ENCODE measurements at places on chromosomes 13 and 19. TPM values are rescaled to one million over a fixed set of nuclear protein-coding genes. Genes with fewer than 3 reads are reported as not detected.
A peak's percentile ranks its signal among the peaks of the same experiment; 100 is the strongest.

DNM2 gene
- 157 TPM for total RNA-seq

DNA sequence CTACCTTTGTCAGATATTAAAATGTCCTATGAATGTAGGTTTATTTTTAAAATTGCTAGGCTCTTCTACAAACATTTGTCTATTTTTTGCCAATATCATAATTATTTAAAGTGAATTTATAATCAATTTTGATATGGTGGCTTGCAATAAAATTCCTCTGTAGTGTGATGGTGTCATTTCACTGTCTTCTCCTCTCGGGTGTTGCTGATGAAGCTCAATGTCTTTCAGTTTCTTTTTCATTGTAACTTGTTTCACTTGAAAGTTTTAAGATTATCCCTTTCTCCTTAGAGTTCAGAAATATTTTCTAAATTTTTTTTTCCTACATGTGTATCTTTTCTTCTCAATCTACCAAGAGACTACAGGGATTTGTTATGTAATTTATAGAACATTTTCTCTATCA, 267.1 kb upstream of the EDNRB start:
- DNase-seq, result no peak
- no peaks in the 10 kb centered on the region for H3K36me3 ChIP-seq
- H3K27ac ChIP-seq, result no peak overlapping the region
- H3K4me1 ChIP-seq, result peaks cover 2% of the 10 kb centered on the region
- H3K4me3 ChIP-seq, result no peak overlapping the region

DNA sequence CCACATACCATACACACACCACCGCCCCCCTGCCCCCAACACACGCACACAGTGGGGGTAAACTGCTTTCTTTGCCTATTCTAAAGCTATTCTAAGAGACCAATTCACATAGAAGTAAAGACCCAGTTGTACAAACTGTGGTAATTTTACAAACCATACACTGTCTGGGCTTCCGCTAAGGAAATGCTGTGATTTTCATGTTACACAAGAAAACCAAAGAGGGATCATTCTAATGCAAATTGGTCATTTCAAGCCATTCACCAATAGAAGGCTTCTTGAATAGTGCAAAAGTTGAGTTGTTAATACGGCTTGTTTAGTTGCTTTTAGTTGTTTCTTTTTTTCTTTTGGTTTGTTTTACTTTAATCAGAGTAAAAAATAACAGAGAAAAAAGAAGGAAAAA, 202.8 kb downstream of the EFNB2 start:
- H3K27me3 ChIP-seq, result no peaks in the 10 kb centered on the region
- no peak overlapping the region for H3K4me3 ChIP-seq
- H3K36me3 ChIP-seq, result no peaks in the 10 kb centered on the region
- H3K27ac ChIP-seq, result no peak overlapping the region

- no peaks in the 10 kb centered on the region for H3K4me1 ChIP-seq
- H3K27me3 ChIP-seq, result no peaks in the 10 kb centered on the region
- no peak for DNase-seq
- H3K4me3 ChIP-seq, result no peak overlapping the region
Observed at GRCh38 chr19:54325194-54325621, 12.2 kb upstream of the LILRA5 start.

- H3K27ac ChIP-seq, result no peak overlapping the region
- no peak for DNase-seq
- peaks cover 6% of the 10 kb centered on the region for H3K36me3 ChIP-seq
- peaks cover 30% of the 10 kb centered on the region for H3K4me1 ChIP-seq
- H3K27me3 ChIP-seq, result no peaks in the 10 kb centered on the region
Observed at GRCh38 chr19:31340042-31341025, 8.9 kb downstream of the TSHZ3 start.

- H3K4me3 ChIP-seq, result no peak overlapping the region
- no peak for DNase-seq
- no peaks in the 10 kb centered on the region for H3K27me3 ChIP-seq
- no peak overlapping the region for H3K27ac ChIP-seq
- peaks cover 13% of the 10 kb centered on the region for H3K4me1 ChIP-seq
- H3K36me3 ChIP-seq, result peaks cover 46% of the 10 kb centered on the region
Observed at GRCh38 chr19:56597696-56598095, 2.6 kb downstream of the ZNF71 start.

DNA sequence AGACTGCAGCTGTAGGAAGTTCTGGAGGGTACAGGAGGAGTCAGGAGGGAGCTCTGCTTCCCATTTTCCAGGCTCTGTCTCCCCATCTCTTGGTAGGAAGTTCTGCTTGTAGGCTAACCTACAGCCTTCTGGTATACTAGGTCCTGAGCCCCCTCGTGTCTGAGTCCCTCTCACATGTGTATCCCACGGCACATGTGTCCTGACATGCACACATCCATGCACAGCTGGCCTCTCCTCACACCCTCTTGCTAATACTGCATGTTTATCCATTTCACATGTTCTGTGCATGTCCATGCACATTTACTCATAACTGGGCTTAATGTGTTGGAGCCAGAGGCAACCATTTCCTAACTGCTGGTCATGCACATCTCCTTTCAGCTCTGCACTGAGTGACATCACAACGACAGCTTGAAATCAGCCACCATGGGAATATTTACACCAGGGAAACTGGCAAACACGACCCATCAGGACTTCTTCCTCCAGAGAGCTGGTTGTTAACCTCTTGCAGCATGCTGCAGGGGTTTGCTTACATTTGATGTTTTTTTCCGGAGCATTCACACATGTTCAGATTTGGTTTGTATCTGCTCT, 3.0 kb downstream of the CD209 start:
- H3K27ac ChIP-seq, result no peak overlapping the region
- H3K4me3 ChIP-seq, result no peak overlapping the region
- no peaks in the 10 kb centered on the region for H3K4me1 ChIP-seq
- peaks cover 18% of the 10 kb centered on the region for H3K27me3 ChIP-seq
- no peak for DNase-seq
- no peaks in the 10 kb centered on the region for H3K36me3 ChIP-seq

DNA sequence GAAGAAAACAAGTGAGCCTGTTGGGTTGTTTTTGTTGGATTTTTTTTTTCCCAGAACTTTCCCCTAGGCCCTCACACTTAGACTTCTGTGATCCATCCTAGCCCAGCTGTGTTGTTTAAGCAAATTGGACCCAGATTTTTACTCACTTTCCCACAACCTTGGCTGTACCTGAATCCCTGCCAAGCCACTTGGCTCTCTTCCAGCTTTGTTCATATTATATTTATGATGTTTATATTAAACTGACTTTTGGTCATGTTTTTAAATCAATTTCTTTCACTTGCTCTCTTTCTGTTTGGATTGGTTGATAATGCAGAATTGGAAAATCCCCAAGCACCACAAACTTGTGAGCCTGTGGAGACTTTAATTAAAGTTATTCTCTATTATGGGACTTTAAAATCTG, 16.6 kb downstream of the OLFM4 start:
- DNase-seq, result no peak
- no peak overlapping the region for H3K27ac ChIP-seq
- H3K36me3 ChIP-seq, result no peaks in the 10 kb centered on the region

GRCh38 chr19:18594824-18595373, 6.3 kb downstream of the REX1BD start:
- H3K36me3 ChIP-seq, result peaks cover 1% of the 10 kb centered on the region
- H3K4me3 ChIP-seq, result peak overlapping the region; percentile 64
- no peak for DNase-seq
- H3K27ac ChIP-seq, result no peak overlapping the region

DNA sequence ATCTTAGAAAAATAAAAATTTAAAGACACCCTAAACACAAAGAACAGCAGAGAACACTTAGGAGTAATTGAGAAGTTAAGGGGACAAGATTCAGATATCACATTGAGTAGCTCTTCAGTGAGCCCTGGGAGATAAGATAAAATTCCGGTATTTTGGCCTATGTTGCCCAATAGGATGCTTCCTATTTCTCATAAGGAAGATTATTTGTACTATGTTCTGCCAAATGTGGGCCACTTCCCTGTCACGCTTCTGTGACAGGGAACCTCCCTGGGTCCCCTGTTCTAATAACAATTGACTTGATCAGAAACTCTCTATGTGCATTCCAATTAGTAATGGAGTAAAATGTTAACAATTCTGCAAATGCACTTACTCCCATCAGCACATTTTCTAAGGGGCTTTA, 310.7 kb downstream of the MYO16 start:
- no peak for DNase-seq
- H3K27ac ChIP-seq, result no peak overlapping the region
- peaks cover 21% of the 10 kb centered on the region for H3K27me3 ChIP-seq
- H3K4me1 ChIP-seq, result no peaks in the 10 kb centered on the region

- no peak overlapping the region for H3K4me3 ChIP-seq
- H3K27ac ChIP-seq, result no peak overlapping the region
- no peaks in the 10 kb centered on the region for H3K36me3 ChIP-seq
- no peak for DNase-seq
- peaks cover 55% of the 10 kb centered on the region for H3K27me3 ChIP-seq
- H3K4me1 ChIP-seq, result no peaks in the 10 kb centered on the region
Observed at GRCh38 chr13:60627071-60627686, 230.2 kb downstream of the TDRD3 start.

ZFP82 gene
- total RNA-seq, result 8.9 TPM

- no peaks in the 10 kb centered on the region for H3K27me3 ChIP-seq
- no peak for DNase-seq
- no peaks in the 10 kb centered on the region for H3K36me3 ChIP-seq
- no peak overlapping the region for H3K4me3 ChIP-seq
- H3K27ac ChIP-seq, result no peak overlapping the region
Observed at GRCh38 chr19:42989851-42990250, 36.4 kb downstream of the PSG11 start.

- no peak for DNase-seq
- no peaks in the 10 kb centered on the region for H3K36me3 ChIP-seq
- peaks cover 21% of the 10 kb centered on the region for H3K4me1 ChIP-seq
- no peak overlapping the region for H3K4me3 ChIP-seq
- no peak overlapping the region for H3K27ac ChIP-seq
- H3K27me3 ChIP-seq, result no peaks in the 10 kb centered on the region
Observed at GRCh38 chr19:3071768-3072167, 9.5 kb upstream of the TLE5 start.

SMAD9 gene
- 3.6 TPM for total RNA-seq

GRCh38 chr19:36152019-36152351, 262 bp downstream of the COX7A1 start:
- H3K27me3 ChIP-seq, result no peaks in the 10 kb centered on the region
- no peak overlapping the region for H3K27ac ChIP-seq
- no peak overlapping the region for H3K4me3 ChIP-seq
- no peak for DNase-seq

DNA sequence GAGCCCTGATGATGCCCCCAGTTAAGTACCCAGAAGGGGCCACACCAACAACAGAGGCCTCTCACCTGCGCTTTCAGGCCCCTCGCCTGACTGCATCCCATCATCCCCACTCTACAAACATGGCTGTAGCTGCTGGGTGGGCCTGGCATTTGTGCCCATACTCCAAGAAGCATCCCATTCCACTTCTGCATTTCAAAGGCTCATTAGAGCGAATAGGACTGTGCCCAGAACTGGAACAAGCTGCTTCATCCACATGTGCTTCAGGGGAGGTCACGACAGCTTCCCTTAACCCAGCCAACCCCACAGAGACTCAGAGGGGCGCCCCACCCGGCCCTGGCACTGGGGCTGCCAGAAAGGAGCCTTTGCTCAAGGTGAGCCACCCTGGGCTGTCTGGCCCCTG, 156.9 kb downstream of the SIPA1L3 start:
- peaks cover 22% of the 10 kb centered on the region for H3K4me1 ChIP-seq
- no peak overlapping the region for H3K4me3 ChIP-seq
- H3K36me3 ChIP-seq, result no peaks in the 10 kb centered on the region
- no peak for DNase-seq
- no peaks in the 10 kb centered on the region for H3K27me3 ChIP-seq

ZNF681 gene
- total RNA-seq, result 1.4 TPM

DNA sequence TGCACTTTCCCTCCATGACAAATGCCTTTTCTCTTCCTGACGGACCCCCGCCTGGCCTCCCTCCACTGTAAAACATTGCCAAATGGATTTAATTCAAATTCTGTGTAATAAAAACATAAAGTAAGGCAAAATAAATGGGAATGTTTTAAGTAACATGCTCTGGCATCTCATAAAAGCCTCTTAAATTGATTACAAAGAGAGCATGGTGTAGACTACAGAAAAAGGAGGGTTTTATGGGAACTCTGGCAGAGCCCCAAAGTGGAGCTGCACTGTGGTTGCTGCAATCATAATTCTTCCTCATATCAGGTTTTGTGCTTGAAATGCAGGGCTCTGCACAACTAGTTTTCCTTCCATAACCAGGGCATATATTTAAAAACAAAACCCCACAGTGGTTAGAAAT, 44.3 kb upstream of the SIAH3 start:
- H3K4me3 ChIP-seq, result no peak overlapping the region
- H3K27ac ChIP-seq, result no peak overlapping the region
- no peak for DNase-seq
- no peaks in the 10 kb centered on the region for H3K4me1 ChIP-seq
- H3K27me3 ChIP-seq, result peaks cover 37% of the 10 kb centered on the region

CCDC8 gene
- 35.0 TPM for total RNA-seq

SWSAP1 gene
- 2.4 TPM for total RNA-seq

- no peak for DNase-seq
- H3K4me3 ChIP-seq, result no peak overlapping the region
- no peak overlapping the region for H3K27ac ChIP-seq
- no peaks in the 10 kb centered on the region for H3K27me3 ChIP-seq
Observed at GRCh38 chr13:48504606-48505005, 28.3 kb downstream of the RCBTB2 start.

DNA sequence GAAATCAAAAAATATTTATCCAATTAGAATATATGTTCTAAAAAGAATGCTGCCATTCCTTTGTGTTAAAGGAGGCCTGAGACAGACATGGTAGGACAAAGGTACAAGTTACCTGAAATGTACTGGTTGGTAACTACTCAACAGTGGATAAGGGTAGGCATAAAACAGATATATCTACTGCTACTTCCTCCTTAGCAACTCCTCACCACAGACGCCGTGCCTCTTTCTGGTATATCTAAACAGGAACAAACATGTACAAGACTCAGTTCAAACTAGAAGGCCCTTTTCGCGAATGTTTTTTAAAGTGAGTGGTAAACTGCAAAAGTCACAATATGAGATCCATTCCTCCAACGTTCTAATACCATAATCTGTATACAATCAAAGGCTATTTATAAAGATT, 86.9 kb downstream of the TBC1D4 start:
- H3K36me3 ChIP-seq, result no peaks in the 10 kb centered on the region
- H3K27ac ChIP-seq, result no peak overlapping the region
- no peaks in the 10 kb centered on the region for H3K27me3 ChIP-seq
- H3K4me1 ChIP-seq, result peaks cover 5% of the 10 kb centered on the region
- no peak overlapping the region for H3K4me3 ChIP-seq

GRCh38 chr13:111961236-111961635, 105.7 kb upstream of the SOX1 start:
- H3K27me3 ChIP-seq, result no peaks in the 10 kb centered on the region
- H3K27ac ChIP-seq, result no peak overlapping the region
- no peaks in the 10 kb centered on the region for H3K4me1 ChIP-seq

- H3K36me3 ChIP-seq, result no peaks in the 10 kb centered on the region
- no peak overlapping the region for H3K4me3 ChIP-seq
- no peak for DNase-seq
- H3K27ac ChIP-seq, result no peak overlapping the region
- H3K27me3 ChIP-seq, result no peaks in the 10 kb centered on the region
- H3K4me1 ChIP-seq, result peaks cover 9% of the 10 kb centered on the region
Observed at GRCh38 chr13:30816736-30817135, 81.4 kb downstream of the ALOX5AP start.
